ENCODE measurements at places on chromosomes 11 and 22.

- no peak for DNase-seq
These were observed 35.2 kb downstream of the XKR3 start for GRCh38 chr22:16789860-16790493.

GRCh38 chr22:35882211-35883030, 146.2 kb downstream of the RBFOX2 start:
- no peak for DNase-seq

DNA sequence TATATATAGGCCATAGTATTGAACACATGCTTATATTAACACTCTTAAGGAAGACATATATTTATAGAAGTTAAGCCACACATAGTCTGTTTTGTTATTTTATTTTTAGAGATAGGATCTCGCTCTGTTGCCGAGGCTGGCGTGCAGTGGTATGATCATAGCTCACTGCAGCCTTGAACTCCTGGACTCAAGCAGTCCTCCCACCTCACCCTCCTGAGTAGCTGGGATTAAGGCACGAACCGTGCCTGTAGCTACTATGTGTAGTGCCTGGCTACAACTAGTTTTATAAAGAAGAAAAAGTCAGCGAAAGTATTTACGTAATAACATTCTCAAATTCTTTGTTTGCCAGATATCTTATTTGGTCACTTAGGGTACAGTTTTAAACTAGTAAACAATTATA, 5.6 kb upstream of the UCP2 start:
- DNase-seq = no peak

DNA sequence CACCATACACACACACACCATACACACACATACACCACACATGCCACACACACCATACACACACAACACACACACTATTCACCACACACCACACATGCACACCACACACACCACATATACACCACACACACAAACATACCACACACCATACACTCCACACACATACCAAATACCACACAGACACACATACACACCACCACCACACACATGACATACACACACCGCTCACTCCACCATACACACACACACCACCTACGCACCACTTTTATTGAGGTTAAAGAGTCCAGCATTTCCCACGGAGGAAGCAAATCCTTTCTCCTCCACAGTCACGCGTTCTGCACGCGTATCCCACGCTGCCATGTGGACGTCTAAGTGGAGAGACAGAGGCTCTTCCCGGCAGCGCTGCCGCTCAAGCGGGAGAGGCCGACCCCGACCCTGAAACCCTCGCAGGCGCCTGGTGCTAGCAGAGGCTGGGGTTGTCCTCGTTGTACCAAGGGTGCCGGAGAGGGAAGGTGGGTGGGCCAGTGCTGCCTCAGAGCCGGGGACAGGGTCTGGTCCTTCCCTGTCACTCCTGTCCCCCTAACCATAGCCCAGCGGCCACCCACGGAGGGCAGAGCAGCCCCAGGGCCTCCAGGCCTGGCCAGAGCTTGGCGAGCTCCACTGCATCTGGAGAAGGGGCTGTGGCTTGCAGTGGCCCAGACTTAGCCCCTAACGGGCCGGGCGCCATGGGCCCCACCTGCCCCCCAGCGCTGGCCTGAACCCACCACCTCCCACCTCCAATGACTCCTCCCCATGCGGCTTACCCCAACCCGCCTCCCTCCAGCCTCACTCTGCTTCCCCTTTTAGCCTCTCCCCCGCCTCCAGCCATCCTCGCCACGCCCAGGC, 1495.0 kb downstream of the BRD1 start:
- no peak for DNase-seq

- no peak for DNase-seq
These were observed 92.6 kb downstream of the PKNOX2 start for GRCh38 chr11:125257190-125257579.

- DNase-seq = no peak
These were observed 1.7 kb downstream of the FGF3 start for GRCh38 chr11:69817265-69818230.

Measured in T-helper 22 cell (primary cell).